Thoracic aorta (tissue), 2 donors: ENCODE measurements at places on chromosomes 13 and 19. TPM values are rescaled to one million over a fixed set of nuclear protein-coding genes. Genes with fewer than 3 reads are reported as not detected.

DNA sequence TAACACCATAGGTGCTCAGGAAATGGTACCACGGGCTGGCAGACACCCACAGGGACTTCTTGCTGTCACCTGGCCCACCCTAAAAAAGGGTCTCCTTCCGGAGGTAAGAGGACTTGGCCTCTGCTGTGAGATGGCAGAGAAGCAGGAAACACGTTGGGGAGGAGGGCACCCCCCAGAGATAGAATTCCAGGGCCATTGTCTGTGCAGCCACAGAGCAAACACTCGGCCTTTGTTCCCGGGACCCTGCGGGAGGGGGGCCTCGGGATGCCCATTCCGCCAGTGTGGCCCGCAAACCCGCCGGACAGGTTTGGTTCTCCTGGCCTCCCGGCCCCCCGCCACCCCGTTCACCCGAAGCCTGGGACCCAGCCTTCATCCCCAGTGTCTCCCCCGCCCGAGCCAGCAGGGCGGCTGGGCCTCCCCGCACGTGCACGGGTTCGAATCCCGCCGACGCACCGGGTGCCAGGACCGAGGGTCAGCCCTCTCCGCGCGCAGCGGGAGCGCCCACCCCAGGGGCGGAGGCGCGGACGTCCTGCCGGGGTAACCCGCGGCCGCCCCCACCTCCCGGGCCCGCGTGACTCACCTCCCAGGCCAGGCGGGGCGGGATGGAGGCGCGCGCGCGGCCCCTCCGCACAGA, 714 bp downstream of the PLPP2 start:
- no peak overlapping the region for H3K27ac ChIP-seq
- H3K27me3 ChIP-seq = peaks cover 28% of the 10 kb centered on the region
- H3K4me1 ChIP-seq = peaks cover 13% of the 10 kb centered on the region
- DNase-seq = no peak
- no peaks in the 10 kb centered on the region for H3K36me3 ChIP-seq

DNA sequence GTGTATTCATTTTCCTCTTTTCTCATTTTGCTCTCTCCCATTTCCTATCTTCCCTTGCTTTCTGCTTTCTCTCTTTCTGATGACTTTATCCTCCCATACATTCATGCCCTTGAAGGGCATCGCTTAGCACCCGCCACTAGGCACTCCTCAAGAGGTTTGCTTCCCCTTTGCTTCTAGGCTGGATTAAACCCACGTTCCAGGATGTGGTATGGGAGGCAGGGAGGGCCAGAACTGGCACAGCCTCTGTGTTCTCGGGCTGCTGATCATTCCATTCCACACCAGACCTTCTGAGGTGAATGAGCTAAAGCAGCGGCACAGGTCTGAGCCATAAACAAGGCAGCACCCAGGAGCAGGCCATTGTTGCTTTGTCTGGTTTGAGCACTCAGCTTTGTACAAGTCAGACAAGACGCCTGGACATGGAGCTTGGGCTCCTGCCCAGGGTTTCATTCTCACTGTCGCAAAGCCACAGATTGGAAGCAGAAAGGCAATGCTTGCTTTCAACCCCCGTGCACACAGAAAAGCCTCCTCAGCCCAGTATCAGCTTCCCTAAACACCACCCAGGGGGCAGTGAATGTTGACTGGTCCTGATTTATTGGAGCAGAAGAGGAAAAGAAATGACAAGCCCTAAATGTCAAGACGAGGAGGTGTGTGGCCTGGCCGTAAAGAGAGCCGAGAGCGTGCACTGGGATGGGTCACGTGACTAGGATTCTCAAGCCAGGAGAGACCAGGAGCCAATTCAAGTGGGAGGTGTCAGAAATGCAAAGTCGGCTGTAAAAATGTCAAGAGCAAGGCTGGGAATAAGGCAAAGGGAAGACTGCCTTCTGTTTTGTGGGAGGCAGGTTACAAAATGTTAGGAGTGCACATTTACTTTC, 218.0 kb upstream of the SERP2 start:
- H3K4me3 ChIP-seq = peak overlapping the region; percentile 51
- H3K4me1 ChIP-seq = peaks cover 57% of the 10 kb centered on the region
- no peaks in the 10 kb centered on the region for H3K27me3 ChIP-seq

- no peak overlapping the region for H3K4me3 ChIP-seq
- no peaks in the 10 kb centered on the region for H3K4me1 ChIP-seq
- H3K36me3 ChIP-seq = no peaks in the 10 kb centered on the region
- no peak for DNase-seq
Observed at GRCh38 chr13:70816853-70817252, 708.6 kb upstream of the KLHL1 start.

DNA sequence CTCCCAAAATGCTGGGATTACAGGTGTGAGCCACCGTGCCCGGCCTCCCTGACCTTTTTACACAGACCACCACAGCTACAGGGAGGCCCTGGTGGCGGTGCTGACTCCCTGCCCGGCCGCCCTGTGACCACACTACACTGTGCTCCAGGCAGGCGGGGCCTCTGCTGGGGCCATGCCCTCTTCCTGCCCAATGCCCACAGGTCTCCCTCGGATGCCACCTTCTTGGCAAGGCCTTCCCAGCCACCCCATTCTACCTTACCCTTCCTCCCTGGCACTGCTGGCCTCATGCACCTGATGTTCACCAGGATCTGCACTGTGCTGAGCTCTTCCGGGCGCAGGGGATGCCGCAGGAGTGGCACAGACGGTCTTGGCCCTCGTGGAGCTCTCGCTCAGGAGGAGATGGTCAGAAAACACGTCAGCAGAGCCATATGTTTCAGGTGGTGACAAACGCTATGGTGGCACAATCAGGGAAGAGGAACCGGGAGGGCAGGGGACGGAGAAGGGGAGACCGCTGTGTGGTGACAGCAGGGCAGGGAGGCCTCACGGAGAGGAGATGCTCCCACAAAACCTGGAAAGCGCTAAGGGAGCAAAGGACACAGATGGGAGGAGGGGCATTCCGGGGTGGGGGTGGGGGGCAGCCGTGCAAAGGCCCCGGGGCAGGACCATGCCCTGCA, 4.1 kb downstream of the PIP5K1C start:
- peak overlapping the region; percentile 17 for H3K27ac ChIP-seq
- no peaks in the 10 kb centered on the region for H3K36me3 ChIP-seq
- no peak for DNase-seq
- no peaks in the 10 kb centered on the region for H3K27me3 ChIP-seq

DNA sequence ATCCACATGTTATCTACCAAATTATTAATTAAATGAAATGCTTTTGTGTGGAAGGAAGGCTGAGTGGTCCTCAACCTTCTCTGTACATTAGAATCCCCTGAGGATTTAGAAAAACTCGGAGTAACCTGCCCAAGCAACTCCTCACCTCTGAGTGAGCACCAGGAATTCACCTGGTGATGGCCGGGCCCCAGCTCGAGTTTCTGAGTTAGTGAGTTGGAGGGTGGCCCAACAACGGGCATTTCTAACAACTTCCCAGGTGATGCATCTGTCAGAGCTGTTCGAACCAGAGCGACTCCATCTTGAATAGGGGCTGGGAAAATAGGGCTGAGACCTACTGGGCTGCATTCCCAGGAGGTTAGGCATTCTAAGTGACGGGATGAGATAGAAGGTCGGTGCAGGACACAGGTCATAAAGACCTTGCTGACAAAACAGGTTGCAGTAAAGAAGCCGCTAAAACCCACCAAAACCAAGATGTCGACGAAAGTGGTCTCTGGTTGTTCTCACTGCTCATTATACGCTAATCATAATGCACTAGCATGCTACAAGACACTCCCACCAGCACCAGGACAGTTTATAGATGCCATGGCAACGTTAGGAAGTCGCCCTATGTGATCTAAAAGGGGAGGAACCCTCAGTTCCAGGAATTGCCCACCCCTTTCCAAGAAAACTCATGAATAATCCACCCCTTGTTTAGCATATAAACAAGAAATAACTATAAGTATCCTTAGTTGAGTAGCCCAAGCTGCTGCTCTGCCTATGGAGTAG, 44.2 kb upstream of the SHISA2 start:
- DNase-seq = no peak
- no peaks in the 10 kb centered on the region for H3K4me1 ChIP-seq
- H3K27me3 ChIP-seq = no peaks in the 10 kb centered on the region
- no peaks in the 10 kb centered on the region for H3K36me3 ChIP-seq
- H3K27ac ChIP-seq = no peak overlapping the region

Gene PRODH2
- total RNA-seq = not detected
